Spinal cord (tissue), 10 donors: ENCODE measurements at places on chromosomes 3 and 15. TPM values are rescaled to one million over a fixed set of nuclear protein-coding genes. Genes with fewer than 3 reads are reported as not detected.

- no peak for DNase-seq
Observed at GRCh38 chr15:73681063-73681462, 3.1 kb upstream of the CD276 start.

DNA sequence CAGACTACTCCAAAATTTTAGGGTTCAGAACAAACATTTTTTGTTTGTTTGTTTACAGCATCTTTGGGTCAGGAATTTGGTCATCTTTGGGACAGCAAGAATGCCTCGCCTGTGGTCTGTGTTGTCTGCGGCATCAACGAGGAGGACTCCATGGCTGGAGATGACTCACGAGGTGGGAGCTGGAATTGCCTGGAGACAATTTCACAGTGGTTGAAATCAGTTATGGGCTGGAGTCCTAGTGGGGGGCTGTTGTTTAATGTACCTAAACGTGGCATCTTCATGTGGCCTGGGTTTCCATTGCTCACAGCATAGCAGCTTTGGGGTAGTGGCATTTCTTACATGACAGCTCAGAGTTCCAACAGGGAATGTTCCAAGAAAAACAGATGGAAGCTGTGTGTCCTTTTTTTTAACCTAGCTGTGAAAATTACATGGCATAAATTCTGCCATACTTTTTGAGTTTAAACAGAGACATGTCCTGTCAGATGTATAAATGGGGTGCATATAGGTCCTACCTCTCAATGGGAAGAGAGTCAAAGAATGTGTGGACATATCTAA is 507.3 kb upstream of the CBLB start:
- no peak for DNase-seq

- DNase-seq, result no peak
Observed at GRCh38 chr3:25592510-25592968, 72.2 kb downstream of the TOP2B start.

DNA sequence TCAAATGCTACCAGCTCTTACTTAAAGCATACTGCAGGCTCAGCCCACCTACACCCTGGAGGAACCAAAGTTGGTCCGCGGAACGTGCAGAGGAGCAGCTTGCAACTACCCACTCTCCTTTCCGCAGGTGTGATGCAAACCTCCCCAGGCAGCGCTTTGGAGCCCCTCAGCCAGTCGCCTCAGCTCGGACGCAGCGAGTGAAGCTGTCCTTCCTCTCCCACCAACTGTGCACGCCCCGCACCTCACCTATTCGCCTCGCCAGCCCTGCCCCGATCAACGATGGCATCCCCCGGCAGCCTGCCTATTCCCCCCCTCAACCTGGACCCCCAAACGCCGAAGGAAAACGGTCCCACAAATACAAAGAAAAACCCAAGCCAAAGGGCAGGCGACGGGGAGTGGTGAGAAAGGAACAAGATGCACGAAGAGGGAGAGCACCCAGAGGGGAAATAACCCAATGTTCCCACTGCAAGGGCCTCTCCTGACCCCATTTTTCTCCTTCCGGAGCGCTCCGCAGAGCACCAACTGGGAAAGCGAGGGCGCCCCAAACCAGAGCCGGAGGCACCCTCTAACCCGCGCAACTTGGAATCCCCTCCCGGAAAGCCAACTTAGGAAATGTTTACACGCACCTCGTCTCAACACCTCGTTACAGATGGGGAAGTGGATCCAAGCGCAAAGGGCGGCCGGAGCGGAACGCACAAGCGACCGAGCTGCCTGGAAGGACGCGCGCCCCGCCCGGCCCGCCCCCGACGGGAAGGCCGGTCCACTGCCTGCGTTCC is 665 bp downstream of the GLB1 start:
- DNase-seq, result peak; percentile 76

DNA sequence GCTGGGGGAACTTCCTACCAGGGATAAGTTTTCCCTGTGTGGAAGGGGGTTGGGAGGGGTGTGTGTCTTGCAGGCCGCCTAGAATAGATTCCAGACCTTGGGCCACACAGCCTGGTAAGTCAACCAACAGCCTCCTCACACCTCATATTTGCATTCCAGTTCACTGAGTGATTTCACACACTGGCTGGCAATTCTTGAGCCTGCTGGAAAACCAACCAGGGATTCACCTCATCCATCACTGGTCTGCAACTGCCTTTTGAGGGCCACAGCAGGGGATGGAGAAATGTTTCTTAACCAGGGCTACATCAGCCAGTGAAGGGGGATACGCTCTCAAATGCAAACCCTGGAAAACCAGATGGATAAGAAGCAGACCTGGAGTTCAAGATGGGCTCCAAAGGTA is 2.0 kb downstream of the FSTL1 start:
- DNase-seq, result no peak

DNA sequence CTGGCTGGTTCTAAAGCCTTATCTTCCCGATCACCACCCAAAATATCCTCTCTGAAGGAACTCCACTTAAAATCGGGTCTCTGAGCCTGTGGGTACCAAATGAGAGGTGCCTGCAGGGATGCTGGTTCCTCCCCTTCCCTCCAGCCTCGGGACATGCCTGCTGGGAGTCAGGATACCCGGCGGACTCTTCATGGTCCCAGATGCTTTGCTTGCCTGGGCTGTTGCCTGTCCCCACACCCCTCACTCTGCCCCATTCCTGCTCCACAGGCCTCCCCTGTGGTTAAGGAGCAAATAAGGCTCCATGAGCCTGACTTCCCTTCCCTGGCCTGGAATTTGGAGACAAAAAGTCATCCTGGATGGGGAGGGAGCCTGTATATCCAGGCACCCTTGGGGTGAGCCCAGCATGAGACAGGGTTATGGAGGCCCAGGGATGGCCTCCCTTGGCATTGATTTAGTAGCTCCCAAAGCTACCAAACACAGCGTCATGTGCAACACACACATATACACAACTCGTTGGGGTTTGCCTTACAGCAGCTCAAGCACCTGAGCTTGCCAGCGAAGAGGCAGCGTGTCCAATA is 12.3 kb upstream of the CORO2B start:
- DNase-seq, result no peak

DNA sequence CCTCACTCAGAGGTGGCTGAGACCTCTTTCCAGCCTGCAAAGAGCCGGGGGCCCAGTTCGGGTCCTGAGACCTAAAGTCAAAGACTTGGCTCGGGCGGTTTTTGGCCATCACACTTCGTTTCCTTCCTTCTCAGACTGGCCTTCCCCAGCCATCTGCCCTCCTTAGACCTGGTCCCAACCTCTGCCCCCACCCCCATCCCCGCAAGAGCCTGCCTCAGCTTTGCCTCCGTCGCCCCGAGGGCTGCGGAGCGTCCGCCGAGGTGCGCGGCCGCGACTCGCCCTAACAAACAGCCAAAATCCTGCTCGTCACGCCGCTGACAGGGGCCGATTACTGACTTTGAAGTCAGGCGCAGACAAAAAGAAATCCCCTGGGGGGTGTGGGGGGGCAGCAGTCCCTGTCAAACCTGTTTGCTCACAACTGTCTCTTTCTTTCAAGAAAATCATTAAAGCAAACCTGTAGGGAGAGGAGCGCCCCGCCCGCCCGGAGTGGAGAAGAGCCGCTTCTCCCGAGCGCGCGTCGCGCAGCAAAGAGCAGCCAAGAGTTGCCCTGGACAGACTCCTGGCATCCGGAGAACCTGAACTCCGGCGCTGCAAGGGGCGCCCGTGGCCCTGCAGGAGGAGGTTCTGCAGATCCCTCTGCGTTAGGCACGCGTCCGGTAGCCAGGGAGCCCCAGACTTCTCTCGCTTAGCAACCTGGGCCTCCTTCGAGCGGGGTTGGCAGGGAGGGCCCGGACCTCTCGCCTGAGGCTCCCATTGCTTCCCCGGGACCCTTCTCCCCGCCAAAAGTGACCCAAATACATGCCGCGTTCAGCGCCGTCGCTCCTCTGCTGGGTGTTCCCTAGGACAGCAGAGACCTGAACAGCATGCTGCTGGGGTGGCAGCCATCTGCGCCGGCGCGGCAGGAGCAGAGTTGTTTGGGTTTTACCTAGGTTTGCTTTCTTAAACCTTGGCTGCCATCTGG is 4.5 kb downstream of the SOX14 start:
- DNase-seq, result peak; percentile 41

GRCh38 chr15:78056714-78057269 is 20.7 kb downstream of the TBC1D2B start:
- no peak for DNase-seq

GRCh38 chr3:158148218-158148617 is 38.3 kb downstream of the RSRC1 start:
- no peak for DNase-seq

- DNase-seq, result no peak
Observed at GRCh38 chr15:51724673-51725072, 12.8 kb downstream of the LYSMD2 start.

- no peak for DNase-seq
Observed at GRCh38 chr3:42036483-42036823, 54.7 kb upstream of the TRAK1 start.

DNA sequence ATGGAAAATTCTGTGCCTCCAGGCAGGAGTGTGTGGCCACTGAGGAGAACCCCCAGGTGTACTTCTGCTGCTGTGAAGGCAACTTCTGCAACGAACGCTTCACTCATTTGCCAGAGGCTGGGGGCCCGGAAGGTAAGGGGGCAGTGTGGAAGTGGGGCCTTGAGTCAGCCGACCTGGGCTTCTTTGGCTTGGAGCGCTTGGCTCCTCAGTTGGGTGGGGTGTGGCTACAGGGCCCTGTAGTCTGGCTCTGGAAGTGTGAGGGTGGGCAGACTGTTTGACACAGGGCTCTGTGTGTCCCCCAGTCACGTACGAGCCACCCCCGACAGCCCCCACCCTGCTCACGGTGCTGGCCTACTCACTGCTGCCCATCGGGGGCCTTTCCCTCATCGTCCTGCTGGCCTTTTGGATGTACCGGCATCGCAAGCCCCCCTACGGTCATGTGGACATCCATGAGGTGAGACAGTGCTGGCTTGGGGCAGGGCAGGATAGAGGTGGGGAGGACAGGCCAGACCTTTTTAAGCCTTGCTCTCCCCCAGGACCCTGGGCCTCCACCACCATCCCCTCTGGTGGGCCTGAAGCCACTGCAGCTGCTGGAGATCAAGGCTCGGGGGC is 18.2 kb upstream of the EXOG start:
- DNase-seq, result no peak

- DNase-seq, result no peak
Observed at GRCh38 chr3:72065872-72066641, 281.1 kb upstream of the PROK2 start.

DNA sequence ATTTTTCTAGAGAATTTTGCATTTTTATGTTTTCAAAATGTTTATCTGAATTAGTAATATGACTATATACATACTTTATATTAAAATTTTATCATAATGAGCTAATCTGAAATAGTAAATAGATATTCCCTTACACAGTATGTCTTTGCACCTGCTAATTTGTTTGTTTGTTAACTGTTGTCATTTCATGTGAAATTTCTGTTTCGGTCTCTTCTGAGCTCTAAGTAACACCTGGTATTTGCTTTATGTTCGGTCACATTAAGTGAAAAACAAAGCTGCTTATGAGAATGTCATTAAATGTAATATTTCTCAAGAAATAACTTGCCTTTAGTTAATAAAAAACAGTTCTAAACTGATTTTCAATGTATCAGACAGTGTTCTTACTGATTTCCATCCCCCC is 61.1 kb downstream of the FNDC3B start:
- no peak for DNase-seq

- no peak for DNase-seq
Observed at GRCh38 chr3:108088697-108089096, 2.1 kb downstream of the CD47 start.

DNA sequence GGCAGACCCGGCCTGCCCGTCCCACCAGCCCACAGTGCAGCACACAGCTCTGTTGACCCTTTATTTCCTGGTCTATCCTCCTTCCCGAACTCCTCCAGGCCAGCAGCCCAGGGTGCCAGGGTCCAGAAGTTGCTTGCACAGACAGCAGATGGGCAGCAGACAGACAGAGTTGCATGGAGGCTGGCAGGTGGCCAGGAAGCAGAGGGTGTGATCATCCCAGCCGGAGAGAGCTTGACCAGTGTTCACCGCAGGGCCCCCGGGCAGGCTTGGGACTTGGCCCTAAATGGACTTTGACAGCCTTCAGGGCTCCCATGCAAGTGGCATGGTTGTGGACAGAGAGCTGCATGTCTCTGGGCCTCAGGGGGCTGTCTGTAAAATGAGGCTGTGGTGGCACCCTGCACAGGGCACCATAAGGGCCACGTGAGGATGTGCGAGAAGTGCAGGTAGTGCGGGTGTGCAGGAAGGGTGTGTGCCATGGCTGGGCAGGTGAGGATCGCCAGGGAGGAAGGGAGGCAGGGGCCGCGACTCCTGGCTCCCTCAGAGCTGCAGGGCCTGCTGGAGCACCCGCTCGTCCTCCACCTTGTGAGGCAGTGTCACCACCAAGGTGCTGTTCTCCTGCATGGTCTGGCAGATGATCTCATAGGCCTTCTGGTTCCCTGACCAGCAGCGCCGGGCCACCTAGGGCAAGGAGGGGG is 6.3 kb upstream of the ZXDC start:
- peak; percentile 34 for DNase-seq

DNA sequence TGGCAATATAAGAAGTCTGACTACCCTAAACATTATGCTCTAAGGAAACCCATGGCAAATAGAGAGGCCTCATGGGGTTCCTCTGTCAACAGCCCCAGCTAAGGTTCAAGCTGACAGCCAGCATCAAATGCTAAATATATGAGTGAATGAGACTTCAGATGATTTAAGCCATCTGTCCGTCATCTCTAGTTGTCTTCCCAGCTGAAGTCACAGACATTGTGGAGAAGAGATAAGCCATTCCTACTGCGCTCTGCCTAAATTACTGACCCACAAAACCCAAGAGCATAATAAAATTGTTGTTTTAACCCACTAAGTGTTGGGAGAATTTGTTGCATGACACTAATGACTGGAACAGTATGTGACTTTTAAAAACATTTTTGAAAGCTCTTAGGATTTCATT is 87.3 kb upstream of the IGSF10 start:
- DNase-seq, result no peak

DNA sequence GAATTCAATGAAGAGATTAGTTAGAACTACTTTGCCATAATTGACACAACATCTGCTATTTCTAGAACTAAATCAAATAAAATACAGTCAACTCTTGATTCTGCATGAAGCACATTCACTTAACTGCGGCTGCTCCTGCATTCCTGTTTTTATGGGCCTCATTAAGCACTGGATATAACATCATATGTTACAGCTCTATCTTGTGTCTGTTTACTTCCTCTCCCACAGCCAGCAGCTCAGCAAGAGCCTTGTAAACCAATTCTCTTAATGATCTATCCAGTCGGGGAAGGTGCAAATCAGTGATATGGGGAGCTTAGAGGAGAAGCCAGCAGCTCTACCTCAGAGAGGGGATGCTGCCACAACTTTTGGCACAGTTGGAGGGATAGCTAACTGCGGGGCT is 329.2 kb downstream of the ARRDC4 start:
- DNase-seq, result no peak

Gene RBMS3
- 35.4 TPM for polyA plus RNA-seq

Gene CLEC3B
- 91.2 TPM for polyA plus RNA-seq

Gene PAQR5
- 2.9 TPM for polyA plus RNA-seq

Gene DAZL
- polyA plus RNA-seq, result 0.13 TPM

Gene CDHR4
- 0.59 TPM for polyA plus RNA-seq

Gene SPATA12
- polyA plus RNA-seq, result 0.20 TPM

Gene ACOX2
- polyA plus RNA-seq, result 11.2 TPM

Gene CLDN11
- 479 TPM for polyA plus RNA-seq

Gene FAM43A
- 25.6 TPM for polyA plus RNA-seq

Gene LOXL1
- polyA plus RNA-seq, result 25.3 TPM

Gene GCSAM
- not detected for polyA plus RNA-seq

Gene LRCH3
- 47.9 TPM for polyA plus RNA-seq

Gene LMOD3
- 0.29 TPM for polyA plus RNA-seq

Gene SECISBP2L
- 62.1 TPM for polyA plus RNA-seq

Gene SLC28A2
- 0.32 TPM for polyA plus RNA-seq
